Activated CD4-positive, alpha-beta memory T cell treated with anti-CD3 and anti-CD28 coated beads, Interleukin-2, amount 10 ng/mL, durations not matched to agents 7 days and 5 days (primary cell): ENCODE measurements at places on chromosomes 1 and 21. TPM values are rescaled to one million over a fixed set of nuclear protein-coding genes. Genes with fewer than 3 reads are reported as not detected.

The KLHDC9 gene
- 1.2 TPM for total RNA-seq

The PODN gene
- not detected for total RNA-seq

The FAM72C gene
- total RNA-seq, result 19.8 TPM

DNA sequence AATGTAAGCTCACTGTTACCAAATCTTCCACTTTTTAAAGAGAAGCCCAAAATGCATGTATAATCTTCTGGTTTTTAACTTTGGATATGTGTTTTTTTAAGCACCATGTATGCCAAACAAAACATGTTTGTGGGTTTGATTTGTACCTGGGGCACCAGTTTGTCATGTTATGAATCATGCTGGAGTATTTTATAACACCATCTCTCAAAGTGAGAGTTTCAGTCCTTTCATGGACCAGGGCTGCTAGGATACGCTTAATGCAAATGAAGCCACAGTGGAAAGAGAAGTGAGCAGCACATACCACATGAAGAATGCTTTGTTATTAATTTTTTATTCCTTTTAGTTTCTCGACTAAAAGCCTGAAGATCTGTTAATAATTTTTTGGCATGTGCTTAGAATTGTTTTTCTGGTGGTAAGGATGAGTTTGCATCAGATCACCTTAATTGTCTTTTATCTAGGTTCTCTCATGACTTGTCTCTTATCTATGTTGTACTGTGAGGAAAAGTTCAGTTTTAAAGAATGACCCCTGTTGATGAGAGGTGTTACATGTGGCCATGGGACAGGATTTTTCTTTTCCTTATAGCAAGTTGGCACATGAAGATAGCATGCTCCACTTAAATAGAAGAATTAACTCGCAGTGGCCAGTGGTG, 2.0 kb upstream of the RABGAP1L start:
- peak; percentile 49 for DNase-seq
